ENCODE measurements at places on chromosomes 7 and 10.
A peak's percentile ranks its signal among the peaks of the same experiment; 100 is the strongest.

DNA sequence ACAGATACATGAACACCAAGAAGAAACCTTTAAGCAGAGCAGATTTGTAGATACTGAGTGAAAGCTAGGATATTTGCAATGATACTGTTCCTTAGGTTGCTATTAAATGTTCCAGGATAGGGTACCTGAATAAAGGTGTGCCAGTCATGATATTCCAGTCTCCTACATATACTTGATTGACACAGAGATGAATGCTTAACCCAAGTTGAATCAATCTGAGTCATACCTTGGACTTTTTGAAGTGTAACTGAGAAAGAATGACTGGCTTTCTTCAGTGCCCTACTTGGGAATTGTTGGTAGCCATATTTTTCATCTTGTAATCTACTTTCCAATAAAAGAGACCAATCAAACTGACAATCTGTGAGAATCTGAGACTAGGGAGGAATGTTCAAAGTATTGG, 805.7 kb upstream of the GHITM start:
- no peak for DNase-seq

- DNase-seq: no peak
These were observed 337.0 kb downstream of the FRMD4A start for GRCh38 chr10:13993673-13994089.

DNA sequence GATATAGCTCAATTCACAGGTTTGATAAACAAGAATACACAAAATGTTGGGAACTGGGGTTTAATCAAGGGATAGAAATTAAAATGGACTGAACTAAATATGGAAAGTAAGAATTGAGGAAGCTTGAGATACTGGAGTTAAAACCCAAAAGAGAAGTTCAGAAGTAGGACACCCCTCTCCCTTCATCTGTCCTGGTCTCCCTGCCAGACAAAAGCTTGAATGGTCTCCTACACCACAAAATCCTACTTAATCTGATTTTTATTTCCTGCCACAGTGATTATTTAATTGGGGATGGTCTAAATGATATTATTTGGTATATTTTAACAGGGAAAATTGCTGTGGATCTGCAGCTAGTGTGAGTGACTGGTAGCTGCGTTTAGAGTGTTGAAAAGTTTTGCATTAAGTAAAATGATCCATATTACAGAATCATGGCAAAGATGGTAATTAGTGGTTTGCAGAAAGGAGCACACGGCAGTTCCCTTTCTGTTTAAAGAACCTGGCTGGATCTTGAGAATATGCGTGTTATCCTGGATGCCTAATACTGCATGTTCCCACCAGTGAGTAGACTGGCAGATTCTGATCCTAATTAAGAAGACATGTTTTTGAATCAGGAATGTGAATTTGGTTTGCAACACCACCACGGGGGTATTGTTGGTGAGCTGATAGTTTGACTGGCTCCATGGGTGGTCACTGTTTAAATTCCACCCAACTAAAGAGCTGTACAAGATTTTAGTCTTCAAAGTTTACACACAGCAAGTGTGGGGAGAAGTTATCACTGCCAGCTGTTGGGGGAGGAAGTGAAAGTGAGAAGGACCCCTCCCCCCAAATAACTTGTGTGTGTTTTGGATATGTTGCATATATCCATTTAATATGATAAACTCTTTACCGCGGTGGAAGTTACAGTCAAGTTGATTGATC, 5.5 kb downstream of the RBM20 start:
- DNase-seq: no peak

- DNase-seq: no peak
These were observed 56.5 kb upstream of the OPALIN start for GRCh38 chr10:96415150-96415890.

DNA sequence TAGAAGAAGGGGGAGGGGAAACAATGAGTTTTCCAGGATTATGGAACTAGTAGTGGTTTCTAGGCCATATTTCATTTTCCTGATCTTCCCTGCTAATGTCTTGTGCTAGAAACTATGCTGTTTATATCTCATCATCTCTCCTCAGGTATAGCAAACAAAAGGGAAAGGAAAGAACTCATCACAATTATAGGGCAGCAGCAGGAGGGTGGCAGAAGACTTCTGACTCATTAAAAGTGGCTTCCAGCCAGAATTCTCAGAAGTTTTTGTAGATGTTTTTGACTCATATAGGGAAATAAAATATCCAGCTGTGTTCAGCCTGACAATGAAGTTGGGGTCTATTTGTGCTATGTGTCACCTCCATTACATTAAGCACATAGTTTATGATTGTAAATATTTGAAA, 6.5 kb downstream of the AHR start:
- DNase-seq: no peak

GRCh38 chr10:48623009-48623408, 18.1 kb upstream of the ARHGAP22 start:
- DNase-seq: no peak

- no peak for DNase-seq
These were observed 27.5 kb upstream of the NAMPT start for GRCh38 chr7:106312099-106312871.

DNA sequence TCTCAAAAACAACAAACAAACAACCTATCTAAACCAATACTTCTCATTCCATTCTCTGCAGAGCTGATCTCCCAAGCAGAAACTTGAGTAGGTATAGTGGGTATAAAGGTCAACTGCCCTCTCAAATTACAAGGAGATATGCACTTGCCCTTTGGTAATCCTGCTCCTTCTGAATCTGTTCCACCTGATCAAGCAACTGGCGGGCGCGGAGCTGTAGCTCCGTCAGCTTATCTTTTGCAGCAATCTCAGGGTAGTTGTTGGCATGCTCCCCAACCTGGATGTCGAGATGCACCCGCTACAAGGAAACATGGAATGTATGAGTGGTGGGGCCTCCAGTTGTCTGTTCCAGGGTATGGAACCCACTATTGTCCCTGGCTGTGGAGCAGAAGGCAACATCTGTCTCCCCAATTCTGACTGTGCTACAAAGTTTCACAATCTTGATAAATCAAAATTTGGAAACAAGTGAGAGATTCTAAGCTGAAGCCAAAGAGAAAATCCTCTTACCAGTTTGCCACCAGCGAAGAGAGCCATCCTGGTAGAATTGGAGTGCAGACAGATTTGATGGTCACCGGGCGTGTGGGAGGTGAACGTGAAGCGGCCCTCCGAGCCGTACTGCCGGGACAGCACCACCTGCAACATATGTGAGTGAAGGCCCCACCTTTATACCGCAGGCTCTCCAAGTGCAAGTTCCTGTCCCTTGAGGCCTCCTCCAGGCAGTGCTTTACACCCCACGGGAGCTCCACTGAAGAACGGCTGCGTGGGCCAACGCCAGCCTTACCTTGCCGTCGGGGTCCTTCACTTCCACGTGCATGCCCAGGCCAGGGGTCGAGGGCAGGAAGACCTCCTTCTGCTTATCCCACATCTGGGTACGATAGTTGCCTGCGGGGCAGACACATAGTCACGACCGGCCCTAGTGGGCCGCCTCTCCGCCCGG, 819 bp downstream of the TMED4 start:
- no peak for DNase-seq

- DNase-seq: no peak
These were observed 4.6 kb downstream of the CYP3A5 start for GRCh38 chr7:99674995-99675742.

- DNase-seq: no peak
These were observed 44.7 kb downstream of the GUSB start for GRCh38 chr7:65937296-65937695.

DNA sequence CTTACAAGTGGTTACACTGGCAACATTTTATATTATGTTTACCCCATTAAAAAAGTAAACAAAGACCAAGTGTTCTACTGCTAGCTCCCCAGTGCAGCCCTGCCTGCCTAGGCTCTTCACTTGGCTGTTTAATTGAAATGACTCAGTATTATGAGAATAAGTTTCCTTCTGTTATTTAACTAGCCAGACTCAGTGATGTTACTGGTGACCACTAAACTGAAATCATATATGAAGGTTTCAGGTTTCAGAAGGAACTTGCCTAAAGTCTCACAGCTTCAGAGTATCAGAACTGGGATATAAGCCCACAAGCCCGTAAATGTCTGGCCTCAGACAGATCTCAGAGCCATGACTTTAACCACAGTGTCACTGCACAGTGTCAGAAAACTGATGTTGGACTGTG, 66.8 kb upstream of the EXOC4 start:
- no peak for DNase-seq

DNA sequence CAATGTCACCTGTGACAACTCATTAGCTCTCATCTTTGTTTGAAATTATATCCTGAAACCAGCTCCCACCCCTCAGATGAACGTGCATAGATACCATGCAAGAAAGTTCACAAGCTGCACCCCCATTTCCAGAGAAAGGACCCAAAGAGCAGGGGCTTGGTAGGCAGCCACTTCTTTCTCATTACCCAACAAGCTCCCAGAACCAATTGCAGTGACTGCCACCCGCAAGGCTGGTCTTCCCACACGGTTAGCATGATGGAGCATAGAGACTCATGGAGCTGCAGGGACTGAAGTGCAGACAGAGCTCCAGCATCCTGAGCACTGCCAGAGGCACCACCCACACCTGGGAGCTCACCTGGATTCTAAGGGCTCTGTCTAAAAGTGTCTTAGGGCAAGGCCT, 28.5 kb downstream of the FRMPD2 start:
- no peak for DNase-seq

DNA sequence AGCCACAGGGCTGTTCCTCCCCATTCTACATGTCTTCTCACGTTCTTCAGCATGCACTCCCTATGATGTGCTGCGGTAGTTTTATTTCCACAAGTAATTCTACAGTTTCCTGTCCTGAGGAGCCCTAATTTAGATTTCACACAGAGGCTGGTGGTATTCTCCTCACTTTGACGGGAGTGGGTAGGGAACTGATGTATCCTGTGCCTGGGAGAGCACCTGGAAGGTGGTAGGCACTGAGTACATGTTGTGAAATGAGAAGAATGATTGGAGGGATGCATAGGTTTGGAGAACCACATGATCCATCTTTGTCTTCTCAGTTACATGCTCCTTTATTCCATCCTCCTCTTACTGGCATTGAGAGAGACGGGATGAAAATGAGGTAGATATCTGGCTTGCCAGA, 118.2 kb upstream of the CCDC6 start:
- no peak for DNase-seq

- DNase-seq: no peak
These were observed 102.8 kb downstream of the VWC2 start for GRCh38 chr7:49876202-49876601.

DNA sequence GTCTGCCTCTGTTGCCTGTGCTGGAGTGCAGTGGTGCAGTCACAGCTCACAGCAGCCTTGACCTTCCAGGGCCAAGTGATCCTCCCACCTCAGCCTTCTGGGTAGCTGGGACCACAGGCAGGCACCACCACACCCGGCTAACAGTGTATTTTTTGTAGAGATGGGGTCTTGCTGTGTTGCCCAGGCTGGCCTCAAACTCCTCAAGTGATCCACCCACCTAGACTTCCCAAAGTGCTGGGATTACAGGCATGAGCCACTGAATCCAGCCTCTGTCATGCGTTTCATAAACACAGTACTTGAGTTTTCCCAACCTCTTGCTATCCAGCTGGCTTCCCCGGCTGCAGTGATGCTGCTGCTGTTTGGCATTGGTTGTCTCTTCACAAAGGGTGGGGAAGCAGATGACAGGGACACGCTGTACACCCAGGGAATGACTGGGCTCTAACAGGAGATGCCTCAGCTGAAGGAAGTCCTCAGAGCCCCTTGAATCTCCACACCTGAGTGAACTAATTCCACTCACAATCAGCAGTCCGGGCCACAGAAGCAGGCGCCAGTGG, 191.5 kb downstream of the DIP2C start:
- no peak for DNase-seq

DNA sequence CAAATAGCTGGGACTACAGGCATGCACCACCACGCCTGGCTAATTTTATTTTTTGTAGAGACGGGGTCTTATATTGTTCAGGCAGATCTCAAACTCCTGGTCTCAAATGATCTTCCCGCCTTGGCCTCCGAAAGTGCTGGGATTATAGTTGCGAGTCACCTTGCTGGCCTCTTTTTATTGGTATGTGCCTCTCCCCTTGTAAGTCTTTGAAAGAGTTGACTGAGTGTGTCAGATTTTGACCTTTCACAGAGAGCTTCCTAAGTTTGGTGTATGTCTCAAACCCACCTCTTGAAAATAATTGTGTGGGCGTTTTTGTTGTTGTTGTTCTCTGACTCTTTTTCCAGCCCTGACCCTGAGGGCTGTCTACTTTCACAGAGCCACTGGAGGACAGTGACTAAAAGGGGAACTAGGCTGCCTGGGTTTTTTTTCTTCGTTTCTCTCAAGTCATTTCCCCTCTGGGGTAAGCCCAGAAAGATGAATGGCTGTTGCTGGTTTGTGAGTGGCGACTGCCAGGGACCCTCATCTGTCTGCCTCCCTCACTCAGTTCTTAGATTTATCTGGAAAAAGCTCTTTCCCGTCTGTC, 262.8 kb downstream of the ZEB1 start:
- no peak for DNase-seq

DNA sequence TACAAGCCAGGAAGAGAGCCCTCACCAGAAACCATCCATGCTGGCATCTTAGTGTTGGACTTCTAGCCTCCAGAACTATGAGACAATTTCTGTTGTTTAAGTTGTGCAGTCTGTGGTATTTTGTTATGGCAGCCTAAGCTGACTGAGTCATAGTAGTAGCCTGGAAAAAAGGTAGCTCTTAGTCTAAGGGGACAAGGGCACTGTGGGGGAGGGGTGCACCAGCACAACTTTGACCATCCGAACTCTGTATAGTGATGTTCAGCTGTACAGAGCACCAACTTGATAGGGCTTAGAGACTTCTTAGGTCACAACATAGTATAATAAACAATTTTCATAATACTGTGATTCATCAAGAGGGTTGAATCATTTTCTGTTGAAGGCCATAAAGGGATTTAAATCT, 14.3 kb downstream of the EIF4EBP2 start:
- DNase-seq: no peak

- peak; percentile 48 for DNase-seq
These were observed 7.4 kb downstream of the ZNF365 start for GRCh38 chr10:62381385-62382102.

GRCh38 chr10:125611216-125611615, 71.7 kb downstream of the TEX36 start:
- DNase-seq: no peak

DNA sequence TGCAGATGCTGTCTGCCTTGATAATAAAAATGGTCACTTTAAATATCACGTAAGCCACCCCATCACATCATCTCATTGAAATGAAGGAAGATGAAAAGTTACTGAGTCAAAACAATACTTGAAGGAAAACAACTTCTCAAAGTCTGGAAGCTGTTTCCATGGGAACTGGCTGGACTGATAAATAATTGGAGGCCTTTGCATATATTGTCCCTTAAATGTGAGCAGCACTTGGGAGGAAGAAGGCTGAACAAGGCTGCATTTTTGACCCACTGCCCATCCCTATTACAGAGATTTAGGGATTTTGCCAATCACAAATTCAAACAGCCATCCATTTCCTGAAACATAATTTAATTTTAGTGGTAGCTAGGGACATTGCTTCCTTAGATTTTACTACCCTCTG, 18.2 kb upstream of the MAGI2 start:
- no peak for DNase-seq

DNA sequence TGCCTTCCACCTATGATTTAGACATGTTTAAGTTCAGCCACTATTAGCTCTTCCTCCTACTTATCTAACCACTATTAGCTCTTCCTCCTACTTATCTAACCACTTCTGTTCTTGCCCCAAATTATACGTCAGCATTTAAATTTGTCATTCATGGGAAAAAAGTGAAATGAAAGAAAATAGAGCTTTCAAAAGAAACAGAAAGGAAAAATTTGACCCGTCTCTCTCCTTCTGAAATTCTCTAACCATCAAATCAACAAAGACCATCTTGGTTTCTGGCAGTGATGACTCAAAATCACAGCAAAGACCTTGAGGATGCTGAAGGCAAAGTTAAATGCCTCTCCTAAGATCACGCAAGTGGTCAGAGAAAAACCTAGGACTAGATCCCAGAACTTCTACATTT, 2.6 kb downstream of the LIPA start:
- DNase-seq: no peak
